HS-5 (cell line): ENCODE measurements at places on chromosomes 16 and 17.

GRCh38 chr16:17306745-17307144, 164.0 kb downstream of the XYLT1 start:
- no peak for DNase-seq

DNA sequence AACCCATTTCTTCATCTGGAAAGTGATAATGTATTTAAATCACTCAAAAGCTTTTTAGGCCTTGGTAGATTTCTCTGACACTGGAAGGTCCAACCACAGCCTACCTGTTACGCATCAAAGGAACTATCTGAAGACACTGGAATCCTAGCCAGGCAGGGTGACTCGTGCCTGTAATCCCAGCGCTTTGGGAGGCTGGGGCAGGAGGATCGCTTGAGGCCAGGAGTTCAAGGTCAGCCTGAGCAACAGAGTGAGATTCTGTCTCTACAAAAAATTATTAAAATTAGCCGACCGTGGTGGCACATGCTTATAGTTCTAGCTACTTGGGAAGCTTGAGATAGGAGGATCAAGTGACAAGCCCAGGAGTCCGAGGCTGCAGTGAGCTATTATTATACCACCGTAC, 18.4 kb upstream of the G6PC1 start:
- no peak for DNase-seq

- no peak for DNase-seq
Measured at GRCh38 chr16:19939553-19939952, 54.9 kb upstream of the GPRC5B start.

DNA sequence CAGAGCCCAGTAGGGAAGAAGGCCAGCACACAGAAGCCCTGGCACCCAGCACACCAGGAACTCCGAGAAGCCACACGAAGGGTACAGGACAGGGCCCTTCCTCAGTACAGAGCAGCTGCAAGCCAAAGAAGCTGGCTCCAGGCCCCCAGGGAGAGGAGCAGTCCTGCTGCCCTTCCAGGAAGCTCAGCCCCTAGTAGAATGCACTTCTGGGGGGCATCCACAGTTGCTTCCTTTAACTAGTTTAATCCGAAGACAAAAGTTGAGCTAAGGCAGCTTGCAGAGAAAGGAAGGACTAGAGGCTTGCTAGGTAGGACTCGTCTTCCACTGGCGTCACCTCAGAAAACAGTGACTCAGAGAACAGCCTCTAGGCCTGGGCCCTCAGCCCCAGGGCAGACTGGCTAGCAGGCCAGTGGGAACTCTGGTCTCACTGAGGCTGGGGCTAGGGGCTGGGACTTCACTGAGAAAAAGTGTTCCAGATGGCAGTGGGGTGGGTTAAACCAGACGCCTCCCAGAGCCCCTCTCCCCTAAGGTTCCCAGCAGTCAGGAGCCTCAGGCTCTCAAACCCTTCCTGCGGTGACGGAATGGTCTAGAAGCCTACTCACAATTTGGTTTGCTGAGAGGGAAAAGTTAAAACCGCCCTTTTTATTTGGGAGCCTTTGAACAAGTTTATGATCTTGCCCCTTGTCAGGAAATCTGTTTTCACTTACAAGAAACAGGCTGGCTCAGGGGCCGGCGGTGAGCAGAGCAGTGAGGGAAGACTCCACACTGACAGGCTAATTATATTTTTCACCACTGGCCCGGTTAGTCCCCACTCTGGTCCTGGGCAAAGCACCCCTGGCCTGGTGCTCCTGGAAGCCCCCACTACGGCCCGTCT, 41.4 kb downstream of the ACTG1 start:
- DNase-seq: no peak

DNA sequence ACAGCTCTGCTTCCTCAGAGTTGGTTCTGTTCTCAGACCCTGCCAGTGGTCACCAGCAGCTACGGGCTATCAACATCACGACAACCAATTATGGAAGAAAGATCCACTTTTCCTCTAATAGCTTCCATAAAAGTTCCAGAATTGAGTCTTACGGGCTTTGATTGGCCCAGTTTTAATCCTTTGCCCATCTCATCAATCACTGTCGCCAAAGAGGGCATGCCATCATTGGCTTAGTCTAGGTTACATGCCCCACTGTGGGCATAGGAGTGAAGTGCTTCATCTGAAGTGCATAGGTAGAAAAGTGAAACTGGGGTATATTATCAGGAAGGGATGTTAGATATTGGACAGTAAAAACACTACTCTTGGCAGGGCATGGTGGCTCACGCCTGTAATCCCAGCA, 76.6 kb upstream of the DHX40 start:
- no peak for DNase-seq

GRCh38 chr16:85205747-85206471, 93.6 kb upstream of the CIBAR2 start:
- DNase-seq: no peak

GRCh38 chr16:86200722-86201121, 301.8 kb downstream of the IRF8 start:
- no peak for DNase-seq

- no peak for DNase-seq
Measured at GRCh38 chr17:77461277-77462057, 320.7 kb downstream of the SEC14L1 start.

- DNase-seq: no peak
Measured at GRCh38 chr16:77579351-77579891, 142.9 kb upstream of the NUDT7 start.

GRCh38 chr17:2050300-2051060, 4.4 kb upstream of the HIC1 start:
- DNase-seq: no peak

GRCh38 chr17:73140566-73140965, 24.2 kb upstream of the SSTR2 start:
- DNase-seq: no peak

GRCh38 chr16:16167927-16168326, 55.4 kb downstream of the ABCC6 start:
- no peak for DNase-seq

GRCh38 chr16:53949715-53950410, 245.9 kb downstream of the FTO start:
- no peak for DNase-seq

GRCh38 chr17:50414808-50415207, 11.2 kb upstream of the ACSF2 start:
- no peak for DNase-seq

DNA sequence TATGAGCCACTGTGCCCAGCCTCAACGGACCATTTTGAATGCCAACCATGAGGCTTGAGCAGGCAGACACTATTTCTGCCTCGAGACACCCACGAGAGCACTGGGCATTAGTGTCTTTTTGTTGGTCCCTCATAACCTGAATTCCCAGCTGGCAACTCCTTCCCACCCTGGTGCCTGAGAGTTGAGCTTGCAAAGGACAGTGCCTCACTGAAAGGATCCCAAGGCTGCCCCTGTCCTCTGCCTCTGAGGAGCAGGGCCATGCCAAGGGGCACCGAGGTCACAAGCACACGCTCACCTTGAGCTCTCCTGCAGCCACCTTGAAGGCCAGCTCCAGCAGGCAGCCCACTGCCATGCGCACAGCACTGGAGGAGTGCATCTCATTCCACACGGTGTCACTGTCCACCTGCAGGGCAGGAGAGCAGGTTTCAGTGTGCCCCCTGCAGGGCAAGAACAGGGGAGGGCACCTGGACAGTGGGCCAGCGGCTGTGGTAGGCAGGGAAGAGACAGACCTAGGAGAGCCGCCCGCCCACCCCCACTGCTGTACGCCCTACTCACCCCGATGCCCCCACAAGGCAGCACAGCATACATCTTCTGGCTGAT, 12.8 kb downstream of the G6PC3 start:
- no peak for DNase-seq

DNA sequence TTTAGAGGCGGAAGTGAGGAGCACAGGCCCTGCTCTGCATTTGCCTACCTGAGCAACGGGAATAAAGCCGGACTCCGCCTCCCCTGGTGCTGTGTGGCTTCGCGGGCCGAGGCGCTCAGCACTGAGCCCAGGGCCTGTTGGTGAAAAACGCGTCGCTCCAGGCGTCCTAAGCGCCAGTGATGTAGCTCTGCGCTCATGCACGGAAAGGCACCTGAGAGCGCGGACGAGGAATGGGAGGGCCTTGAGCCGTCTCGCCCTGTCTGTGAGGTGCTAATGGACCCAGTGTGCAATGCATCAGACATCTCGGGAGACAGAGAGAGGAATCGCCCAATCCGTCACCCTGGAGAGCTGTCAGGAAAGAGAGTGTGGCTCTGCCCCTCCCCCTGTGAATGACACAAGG, 17.2 kb upstream of the ATP2A3 start:
- DNase-seq: no peak

DNA sequence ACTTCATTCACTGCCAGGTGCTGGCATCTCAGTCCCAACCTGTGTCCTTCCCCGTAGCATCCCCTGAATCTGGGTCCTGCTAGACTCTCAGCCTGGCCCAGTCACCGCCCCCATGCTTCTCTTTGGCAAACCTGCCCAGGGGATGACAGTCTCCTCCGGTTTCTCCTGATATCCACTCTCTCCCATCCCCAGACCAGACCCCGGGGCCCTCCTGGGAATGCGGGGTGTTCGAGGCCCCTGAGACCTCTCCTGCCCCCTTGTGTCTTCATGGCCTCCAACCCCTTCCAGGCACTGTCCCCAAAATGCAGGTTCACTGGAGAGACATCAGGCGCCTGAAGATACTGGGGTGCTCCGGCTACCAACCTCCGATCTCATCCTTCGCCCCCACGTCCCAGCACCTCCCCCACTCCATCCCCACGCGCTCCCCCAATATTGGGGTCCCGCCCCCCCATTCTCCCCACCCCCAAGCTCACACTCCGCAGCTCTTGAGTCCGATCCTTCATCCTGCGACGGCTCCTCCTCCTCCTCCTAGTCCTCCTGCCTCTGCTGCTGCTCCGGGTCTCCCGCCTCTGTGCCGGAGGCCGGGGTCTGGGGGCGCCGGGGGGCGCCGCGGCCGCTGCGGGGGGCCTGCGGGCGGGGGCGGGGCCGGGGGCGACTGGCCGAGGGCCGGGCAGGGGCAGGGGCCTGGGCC, 399 bp downstream of the STX1B start:
- no peak for DNase-seq

DNA sequence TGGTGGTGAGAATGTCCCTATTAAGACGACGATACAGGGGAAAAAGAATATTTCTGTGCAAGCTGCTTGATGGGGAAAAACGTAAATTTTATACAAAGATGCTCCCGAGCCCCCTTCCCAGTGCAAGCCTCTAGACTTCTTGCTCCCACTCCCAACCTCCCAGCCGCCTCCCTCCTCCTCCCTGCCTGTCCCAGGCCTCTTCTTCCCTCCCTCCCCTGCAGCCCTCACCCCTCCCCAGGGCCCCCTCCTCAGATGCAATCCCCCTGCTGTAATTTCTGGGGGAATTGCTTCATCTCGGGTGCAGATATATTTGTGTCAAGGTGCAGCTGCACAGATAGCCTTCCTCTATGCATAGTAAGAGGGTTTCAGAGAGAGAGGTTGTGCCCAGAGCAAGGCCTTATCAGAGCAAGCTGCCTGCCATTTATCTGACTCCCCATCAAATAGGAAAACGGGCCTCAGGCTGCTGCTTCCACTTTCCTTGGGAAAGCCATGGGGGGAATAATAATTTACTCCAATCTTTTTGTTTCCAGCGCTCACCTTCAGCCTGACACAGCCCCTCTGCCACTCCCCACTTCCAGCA, 47.4 kb upstream of the LHX1 start:
- no peak for DNase-seq

DNA sequence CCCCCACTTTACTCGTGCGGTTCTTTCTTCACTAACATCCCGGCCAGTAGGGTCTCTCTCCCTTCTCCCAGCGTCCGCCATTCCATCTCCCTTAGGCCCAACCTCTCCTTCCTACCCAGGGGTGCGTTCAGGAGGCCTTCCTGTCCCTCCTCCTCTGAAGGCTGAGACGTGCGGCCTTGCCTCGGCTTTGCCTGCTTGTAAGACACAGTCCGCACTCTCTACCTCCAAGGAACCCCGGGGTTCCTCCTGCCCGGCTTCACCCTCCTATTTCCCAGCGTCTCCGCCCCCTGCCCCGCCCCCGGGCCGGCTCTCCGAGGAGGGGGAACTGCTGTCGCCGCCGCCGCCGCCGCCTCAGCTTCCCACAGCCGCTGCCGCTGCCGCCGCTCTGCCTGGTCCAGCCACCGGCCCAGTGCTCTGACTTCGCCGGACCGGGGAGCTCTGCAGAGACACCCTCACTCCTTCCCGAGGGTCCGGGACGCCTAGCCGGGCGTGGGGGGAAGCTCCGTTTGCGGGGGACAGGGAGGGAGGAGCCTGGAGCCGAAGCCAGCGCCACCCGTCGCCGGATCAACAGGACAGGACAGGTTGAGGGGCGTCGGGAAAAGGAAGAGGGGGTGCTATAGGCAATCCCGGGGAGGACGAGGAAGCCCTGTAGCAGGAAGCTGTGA, 1.2 kb upstream of the FGF11 start:
- no peak for DNase-seq

GRCh38 chr17:8021565-8022359, 17.1 kb upstream of the ALOX15B start:
- DNase-seq: no peak

DNA sequence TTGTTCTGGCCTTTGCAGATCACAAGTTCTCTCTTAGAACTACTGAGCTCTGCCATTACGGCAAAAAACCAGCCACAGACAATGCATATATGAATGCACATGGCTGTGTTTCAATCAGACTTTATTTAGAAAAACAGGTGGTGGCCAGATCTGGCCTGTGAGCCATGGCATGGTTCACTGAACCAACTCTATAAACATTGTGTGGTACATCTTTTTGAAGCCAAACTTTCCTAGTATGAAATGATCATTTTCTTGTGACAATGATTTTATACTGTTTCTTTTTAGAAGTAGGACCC, 65.9 kb upstream of the AMZ2 start:
- no peak for DNase-seq

DNA sequence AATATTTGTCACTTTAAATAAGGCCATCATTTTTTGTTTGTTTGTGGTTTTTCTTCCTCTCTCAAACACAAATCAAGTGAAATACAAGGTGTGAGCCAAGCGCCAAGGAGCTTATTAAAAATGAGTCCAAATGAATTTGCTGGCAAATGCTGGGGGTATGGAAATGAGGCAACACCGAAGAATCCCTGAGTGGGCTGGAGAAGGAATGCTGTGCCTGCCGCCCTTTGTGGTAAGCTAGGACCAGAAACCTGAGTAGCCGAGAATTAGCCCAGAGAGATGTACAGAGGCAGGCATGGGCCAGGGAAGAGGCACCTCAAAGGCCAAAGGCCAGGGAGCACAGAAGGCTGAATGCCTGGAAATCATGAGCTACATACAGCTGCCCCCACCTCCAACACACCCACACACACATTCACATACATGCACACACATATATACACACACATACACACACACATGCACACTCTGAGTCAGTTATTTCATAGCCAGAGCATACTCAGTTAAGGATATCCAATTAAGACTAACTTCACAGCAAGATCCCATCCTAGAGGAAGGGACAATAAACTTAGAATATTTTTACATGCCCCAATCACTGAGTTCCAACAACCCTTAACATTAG, 266.1 kb upstream of the DYNLRB2 start:
- no peak for DNase-seq

DNA sequence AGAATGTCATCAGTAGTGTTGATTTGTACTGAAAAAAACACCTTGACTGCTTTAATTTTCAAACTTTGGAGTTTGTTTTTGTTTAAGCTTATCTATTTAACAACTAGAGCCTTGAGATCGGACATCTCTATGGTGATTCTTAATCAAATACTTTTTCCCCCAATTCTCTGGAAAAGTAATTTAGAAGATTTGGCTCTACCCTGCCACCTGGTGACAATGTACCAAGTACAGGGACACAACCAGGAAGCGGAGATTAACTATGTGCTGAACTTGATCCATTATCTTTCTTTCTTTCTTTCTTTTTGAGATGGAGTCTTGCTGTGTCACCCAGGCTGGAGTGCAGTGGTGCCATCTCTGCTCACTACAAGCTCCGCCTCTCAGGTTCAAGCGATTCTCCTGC, 30.8 kb downstream of the USP43 start:
- no peak for DNase-seq
